ENCODE measurements at places on chromosomes 12 and 14. TPM values are rescaled to one million over a fixed set of nuclear protein-coding genes. Genes with fewer than 3 reads are reported as not detected.

The MAP3K9 gene
- 8.4 TPM for total RNA-seq

- H3K27ac ChIP-seq: no peak overlapping the region
- H3K36me3 ChIP-seq: no peaks in the 10 kb centered on the region
- no peak overlapping the region for H3K4me3 ChIP-seq
- no peak for DNase-seq
- no peaks in the 10 kb centered on the region for H3K4me1 ChIP-seq
These were observed 71.3 kb downstream of the LRP6 start for GRCh38 chr12:12195516-12195915.

The GNB3 gene
- total RNA-seq: not detected

- H3K4me1 ChIP-seq: no peaks in the 10 kb centered on the region
- H3K36me3 ChIP-seq: no peaks in the 10 kb centered on the region
- H3K27me3 ChIP-seq: no peaks in the 10 kb centered on the region
These were observed 20.5 kb downstream of the WBP11 start for GRCh38 chr12:14782756-14783155.

DNA sequence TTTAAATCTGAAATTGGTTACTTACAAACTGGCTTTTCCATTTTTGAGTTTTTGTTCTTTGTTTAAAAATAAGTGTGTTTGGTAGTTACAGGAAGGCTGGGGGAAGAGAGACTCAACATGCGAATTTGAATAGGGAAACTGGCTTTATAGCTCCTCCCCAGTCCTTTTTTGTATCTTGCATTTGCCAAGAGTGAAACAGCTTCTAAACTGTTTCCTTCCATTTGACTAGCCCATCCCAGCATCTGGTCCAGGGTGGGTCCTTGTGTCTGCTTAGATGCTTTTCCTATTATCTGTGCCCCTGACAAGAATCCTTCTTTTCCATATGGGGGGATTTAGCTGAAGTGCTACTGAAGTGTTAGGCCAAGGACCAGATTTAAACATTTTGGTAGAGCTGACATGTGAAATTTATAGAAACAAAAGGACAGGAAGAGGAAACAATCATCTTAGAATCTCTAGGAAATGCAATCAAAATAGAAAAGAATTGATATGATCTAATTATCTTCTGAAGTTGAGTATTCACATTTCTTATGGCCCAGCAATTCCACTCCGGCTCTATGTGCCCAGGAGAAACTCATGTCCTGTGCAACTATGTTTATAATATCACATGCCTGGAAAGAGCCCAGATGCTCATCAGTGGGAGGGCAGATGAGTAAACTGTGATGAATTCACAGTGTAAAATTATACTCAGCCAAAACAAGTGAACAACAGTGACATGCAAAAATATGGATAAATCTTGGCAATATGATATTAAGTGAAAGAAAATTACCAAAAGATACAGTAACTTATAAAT lies 7.4 kb downstream of the SMOC1 start:
- no peaks in the 10 kb centered on the region for H3K4me1 ChIP-seq
- peaks cover 27% of the 10 kb centered on the region for H3K27me3 ChIP-seq
- H3K36me3 ChIP-seq: no peaks in the 10 kb centered on the region
- H3K27ac ChIP-seq: no peak overlapping the region
- DNase-seq: no peak
- no peak overlapping the region for H3K4me3 ChIP-seq

DNA sequence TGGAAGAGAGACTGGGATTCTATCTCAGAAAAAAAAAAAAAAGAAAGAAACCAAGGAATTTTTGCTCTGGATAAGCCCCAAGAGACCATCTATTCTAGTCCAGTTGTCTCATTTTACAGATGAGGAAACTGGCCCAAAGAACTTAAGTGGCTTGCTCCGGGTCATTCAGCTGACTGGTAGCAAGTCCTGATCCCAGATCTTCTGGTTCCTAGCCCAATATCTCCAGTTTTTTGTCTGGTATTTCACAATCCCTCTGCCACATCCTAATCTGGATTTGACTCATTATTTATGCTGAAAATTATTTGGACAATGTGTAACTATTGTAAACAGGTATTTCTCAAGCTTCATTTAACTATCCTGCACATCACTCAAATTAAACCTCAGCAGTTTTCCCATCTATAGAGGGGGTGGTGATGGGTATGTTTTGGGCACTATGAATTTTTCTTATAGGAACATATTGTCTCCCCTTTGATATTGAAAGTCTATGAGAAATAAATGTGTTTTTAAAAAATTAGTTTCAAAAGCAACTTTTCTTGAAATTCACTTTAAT lies 43.4 kb downstream of the PPP2R5E start:
- H3K27me3 ChIP-seq: no peaks in the 10 kb centered on the region
- H3K36me3 ChIP-seq: no peaks in the 10 kb centered on the region
- H3K4me1 ChIP-seq: peaks cover 43% of the 10 kb centered on the region
- no peak overlapping the region for H3K4me3 ChIP-seq

DNA sequence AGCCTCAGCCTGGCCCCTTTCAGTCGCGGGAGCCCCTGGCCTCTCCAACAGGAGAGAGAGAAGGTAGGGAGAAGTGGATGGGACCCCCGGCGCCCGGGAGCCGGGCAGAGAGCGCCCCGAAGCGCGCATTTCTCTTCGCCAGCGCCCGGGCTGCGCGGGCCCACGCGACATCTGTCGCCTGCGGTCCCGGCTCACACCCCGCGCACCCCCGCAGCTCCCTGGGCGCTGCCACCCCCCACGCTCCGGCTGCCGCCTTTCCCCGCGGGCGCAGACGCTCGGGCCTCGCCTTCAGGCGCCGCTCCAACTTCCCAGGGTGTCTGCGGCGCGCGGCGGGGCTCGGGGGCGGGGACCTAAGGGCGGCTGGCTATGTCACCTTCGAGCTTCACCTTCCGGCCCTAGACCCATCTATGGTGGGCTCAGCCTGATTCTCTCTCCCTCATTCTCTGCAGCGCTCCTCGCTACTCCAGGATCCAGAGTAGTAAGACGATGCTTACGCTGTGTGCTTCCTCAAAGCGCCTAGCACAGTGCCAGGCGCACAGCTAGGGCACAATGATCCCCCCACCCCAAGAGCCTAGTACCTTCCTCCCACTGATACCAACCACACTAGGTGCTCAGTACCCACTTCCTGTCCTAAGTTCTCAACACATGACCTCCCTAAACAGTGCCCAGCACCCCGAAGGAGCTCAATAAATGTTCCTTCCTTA lies 1.6 kb downstream of the HRK start:
- H3K4me1 ChIP-seq: peaks cover 31% of the 10 kb centered on the region
- H3K4me3 ChIP-seq: no peak overlapping the region
- no peaks in the 10 kb centered on the region for H3K36me3 ChIP-seq

DNA sequence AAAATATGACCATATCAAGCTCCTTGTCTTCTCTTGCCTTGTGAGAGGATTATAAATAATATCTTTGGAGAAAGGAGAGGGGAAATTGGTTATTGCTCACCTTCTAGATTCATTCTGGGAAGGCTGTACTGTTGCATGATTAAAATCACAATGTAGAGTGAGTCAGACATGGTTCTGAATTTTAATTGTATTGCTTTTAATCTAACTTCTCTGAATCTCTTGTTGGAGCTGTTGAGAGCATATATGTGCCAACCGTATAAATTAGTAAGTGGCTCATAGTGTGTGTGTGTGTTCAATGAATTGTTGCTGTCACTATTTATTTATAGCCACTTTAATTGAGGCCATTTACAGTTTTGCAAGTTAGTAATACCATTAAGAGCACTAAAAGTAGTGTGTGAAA lies 56.1 kb downstream of the KCNJ8 start:
- H3K36me3 ChIP-seq: no peaks in the 10 kb centered on the region
- no peak overlapping the region for H3K4me3 ChIP-seq
- H3K27me3 ChIP-seq: no peaks in the 10 kb centered on the region
- DNase-seq: no peak
- no peak overlapping the region for H3K27ac ChIP-seq

GRCh38 chr14:54053386-54053745 lies 96.7 kb upstream of the BMP4 start:
- H3K36me3 ChIP-seq: no peaks in the 10 kb centered on the region
- no peaks in the 10 kb centered on the region for H3K4me1 ChIP-seq
- no peak overlapping the region for H3K27ac ChIP-seq
- no peaks in the 10 kb centered on the region for H3K27me3 ChIP-seq

The SLCO1B3 gene
- 0.14 TPM for total RNA-seq

DNA sequence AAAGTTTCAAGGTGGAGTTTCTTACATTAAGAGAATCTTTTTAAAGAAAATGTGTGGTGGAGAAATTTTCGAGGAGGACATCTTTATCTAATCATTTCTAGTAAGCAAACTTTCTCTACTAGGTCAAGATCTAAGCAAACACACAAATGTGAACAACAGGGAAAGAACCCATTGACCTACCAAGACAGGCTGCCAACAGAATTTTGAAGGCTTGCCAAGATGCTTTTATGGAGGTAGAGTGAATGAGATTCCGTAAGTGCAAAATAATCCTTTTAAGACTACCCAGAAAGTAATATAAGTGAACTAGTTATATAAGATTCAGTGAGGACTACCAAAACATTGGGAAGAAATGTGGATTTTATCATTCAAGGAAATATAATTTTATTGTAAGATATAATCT lies 357.1 kb upstream of the PDE3A start:
- H3K4me3 ChIP-seq: no peak overlapping the region
- DNase-seq: peak; percentile 69

DNA sequence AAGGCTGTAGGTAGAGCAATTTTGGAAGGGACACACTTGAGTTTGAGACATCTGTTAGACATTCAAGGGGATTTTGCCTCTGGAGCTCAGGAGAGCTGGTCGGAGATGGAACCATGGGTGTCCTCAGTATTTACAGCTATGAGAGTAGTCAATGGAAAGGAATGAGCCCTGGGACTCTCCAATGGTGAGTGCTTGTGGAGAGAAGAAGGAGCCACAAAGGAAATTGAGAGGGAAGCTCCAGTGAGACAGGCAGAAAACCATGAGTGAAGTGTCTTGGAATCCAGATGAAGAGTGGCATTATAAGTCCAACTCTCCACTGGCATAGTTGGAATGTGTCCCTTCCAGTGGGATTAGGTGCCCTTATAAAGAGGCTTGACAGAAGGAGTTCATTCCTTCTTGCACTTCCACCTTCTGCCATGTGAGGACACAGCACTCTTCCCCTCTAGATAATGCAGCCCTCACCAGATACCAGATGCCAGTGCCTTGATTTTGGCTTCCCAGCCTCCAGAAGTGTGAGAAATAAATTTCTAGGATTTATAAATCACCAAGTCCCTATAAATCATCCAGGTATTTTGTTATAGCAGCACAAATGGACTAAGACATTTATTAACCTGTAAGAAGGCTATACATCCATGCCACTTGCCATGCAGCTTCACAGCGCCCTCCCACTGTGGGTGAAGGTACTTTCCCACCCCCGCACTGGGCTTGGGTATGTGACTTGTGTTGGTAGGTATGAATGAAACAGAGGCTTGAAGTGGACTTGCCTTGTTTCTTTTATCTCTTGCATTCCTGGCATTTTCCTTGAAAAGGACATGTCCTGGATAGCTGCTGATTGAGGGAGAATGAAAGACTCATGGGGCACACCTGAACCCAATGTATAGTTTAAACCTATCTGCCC lies 27.3 kb downstream of the LLPH start:
- H3K27me3 ChIP-seq: no peaks in the 10 kb centered on the region
- no peaks in the 10 kb centered on the region for H3K4me1 ChIP-seq

The LPAR5 gene
- 30.1 TPM for total RNA-seq

GRCh38 chr12:84201976-84202375 lies 710.6 kb downstream of the SLC6A15 start:
- H3K27me3 ChIP-seq: no peaks in the 10 kb centered on the region
- H3K4me1 ChIP-seq: no peaks in the 10 kb centered on the region
- H3K27ac ChIP-seq: no peak overlapping the region
- DNase-seq: no peak
- no peak overlapping the region for H3K4me3 ChIP-seq

DNA sequence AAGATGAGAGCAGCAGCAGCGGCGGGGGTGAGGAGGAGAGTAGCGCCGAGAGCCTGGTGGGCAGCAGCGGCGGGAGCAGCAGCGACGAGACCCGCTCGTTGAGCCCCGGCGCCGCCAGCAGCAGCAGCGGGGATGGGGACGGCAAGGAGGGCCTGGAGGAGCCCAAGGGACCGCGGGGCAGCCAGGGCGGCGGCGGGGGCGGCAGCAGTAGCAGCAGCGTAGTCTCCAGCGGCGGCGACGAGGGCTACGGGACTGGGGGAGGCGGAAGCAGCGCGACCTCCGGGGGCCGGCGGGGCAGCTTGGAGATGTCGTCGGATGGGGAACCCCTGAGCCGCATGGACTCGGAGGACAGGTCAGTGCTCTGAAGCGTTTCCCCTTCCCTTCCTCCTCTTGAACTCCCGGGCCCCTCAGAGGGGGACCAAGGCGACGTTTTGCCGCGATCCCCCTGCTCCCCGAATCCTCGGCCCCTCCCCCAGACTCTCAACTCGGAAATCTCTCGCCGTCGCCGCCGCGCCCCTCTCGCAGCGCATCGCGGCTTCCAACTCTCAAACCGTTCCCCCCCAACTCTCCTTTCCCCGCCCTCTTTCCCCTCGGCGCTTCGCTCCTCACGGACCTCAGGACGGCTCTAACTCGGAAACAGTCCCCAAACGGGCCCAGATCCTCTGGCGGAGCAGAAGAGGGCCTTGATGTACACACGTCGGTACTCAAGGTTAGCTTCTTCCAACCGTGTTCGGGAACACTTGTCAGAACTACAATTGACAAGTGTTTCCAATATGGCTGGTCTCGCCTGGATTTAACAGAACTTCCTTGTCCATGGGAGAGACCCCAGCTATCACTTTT lies 947 bp downstream of the AEBP2 start:
- no peaks in the 10 kb centered on the region for H3K36me3 ChIP-seq
- peaks cover 5% of the 10 kb centered on the region for H3K4me1 ChIP-seq
- H3K4me3 ChIP-seq: peak overlapping the region; percentile 81
- no peaks in the 10 kb centered on the region for H3K27me3 ChIP-seq
- DNase-seq: peak; percentile 57

GRCh38 chr12:22254478-22254877 lies 80.0 kb downstream of the ST8SIA1 start:
- H3K27ac ChIP-seq: no peak overlapping the region
- no peaks in the 10 kb centered on the region for H3K27me3 ChIP-seq
- peaks cover 11% of the 10 kb centered on the region for H3K4me1 ChIP-seq
- no peak overlapping the region for H3K4me3 ChIP-seq
- no peak for DNase-seq

DNA sequence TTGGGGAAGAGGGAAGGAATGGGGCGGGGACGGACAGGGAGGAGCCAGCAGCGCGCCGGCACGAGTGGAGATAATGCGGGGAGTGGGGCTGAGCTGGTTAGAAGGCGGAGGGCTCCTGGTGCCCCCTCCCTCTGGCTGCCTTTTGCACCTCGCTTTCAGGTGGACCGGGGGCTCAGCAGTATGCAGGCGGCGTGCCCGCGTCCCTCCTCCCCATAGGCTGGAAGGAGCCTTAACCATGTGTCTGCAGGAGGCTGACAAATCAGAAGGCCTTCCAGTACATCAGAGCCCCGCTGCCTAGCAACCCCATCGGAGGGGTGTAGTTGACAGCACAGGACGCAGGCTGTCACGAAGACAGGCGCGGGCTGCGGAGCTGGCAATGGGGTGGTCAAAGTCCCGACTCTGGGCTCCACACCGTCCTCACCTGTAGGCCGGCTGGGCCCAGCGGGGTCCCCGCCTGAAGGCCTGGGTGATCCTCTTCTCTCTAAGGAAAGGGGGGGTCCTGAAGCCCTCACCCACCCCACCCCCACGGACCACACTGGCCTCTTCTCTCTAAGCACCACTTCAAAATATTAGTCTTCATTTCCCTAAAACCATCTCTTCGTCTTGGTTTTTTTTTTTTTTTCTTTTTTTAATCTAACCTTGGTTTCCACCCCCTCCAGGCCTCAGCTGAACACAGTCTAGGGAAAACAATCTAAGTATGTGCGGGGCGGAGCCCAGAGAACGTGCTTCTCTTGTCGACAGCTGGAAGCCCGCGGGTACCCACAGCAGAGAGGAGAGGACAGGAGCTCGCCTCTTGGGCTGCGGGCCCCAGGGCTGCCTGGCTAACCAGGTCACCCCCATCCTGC lies 44.5 kb downstream of the KDM2B start:
- peak; percentile 85 for DNase-seq
- H3K27ac ChIP-seq: peak overlapping the region; percentile 90
- H3K27me3 ChIP-seq: no peaks in the 10 kb centered on the region
- H3K36me3 ChIP-seq: no peaks in the 10 kb centered on the region
- H3K4me3 ChIP-seq: peak overlapping the region; percentile 30
